RKO (cell line): ENCODE measurements at places on chromosomes 2 and 18.

DNA sequence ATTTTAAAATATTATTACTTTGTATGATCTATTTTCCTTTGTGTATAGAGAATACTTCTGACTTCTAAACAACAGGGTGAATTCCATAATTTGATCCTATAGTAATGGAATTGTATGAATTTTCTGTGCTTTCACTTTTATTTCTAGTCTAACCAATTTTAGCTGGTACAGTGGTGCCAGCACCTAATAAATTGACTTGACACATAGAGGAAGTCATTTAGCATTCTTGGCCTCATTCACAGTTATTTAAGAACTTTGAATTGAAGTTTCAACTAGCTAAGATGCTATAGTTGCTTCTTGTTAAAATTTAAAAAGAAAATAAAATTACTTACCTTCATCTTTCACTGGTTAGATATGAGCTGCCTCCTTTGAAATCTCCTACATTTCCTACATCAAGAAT, 220.4 kb downstream of the CPS1 start:
- DNase-seq: no peak

DNA sequence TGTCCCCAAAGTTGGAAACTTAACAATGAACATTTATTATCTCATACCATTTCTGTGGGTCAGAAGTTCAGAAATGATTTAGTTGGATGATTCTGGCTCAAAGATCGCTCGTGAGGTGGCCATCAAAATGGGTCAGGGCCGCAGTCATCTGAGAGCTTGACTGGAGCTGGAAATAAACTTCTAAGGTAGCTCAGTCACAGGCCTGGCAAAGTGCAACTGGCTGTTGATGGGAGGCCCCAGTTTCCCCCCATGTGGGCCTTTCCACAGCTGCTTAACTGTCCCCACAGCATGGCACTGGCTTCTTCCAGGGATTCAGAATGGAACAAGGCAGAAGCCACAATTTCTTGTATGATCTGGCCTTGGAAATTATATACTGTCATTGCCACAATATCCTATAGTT, 200.1 kb upstream of the RAB12 start:
- DNase-seq: no peak

GRCh38 chr2:128638341-128639119, 319.9 kb upstream of the HS6ST1 start:
- DNase-seq: no peak

- DNase-seq: no peak
Measured at GRCh38 chr18:34158881-34159690, 65.6 kb downstream of the NOL4 start.

GRCh38 chr18:39521164-39521563, 1955.6 kb upstream of the CELF4 start:
- no peak for DNase-seq

GRCh38 chr18:75231053-75231406, 20.4 kb downstream of the TSHZ1 start:
- no peak for DNase-seq

DNA sequence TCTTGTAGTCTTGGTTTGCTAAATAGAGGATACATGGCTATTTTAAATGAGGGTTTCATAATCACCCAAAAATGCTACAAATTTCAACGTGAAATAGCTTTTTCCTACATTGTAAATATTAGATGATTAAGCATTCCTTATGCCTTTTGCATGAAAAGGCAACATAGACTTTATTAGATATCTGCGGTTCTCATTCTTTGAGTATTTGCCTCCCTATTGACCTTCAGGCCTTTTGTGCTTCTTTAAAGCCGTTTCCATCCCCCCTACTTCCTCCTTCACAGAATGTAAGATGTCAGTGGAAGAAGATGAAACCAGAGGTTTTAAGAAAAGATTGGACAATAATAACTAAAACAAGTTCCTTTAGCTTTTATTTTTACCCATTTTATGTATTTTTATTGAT, 144.1 kb downstream of the UBE2E3 start:
- no peak for DNase-seq

- peak; percentile 9 for DNase-seq
Measured at GRCh38 chr2:117537032-117537431, 277.5 kb upstream of the DDX18 start.

DNA sequence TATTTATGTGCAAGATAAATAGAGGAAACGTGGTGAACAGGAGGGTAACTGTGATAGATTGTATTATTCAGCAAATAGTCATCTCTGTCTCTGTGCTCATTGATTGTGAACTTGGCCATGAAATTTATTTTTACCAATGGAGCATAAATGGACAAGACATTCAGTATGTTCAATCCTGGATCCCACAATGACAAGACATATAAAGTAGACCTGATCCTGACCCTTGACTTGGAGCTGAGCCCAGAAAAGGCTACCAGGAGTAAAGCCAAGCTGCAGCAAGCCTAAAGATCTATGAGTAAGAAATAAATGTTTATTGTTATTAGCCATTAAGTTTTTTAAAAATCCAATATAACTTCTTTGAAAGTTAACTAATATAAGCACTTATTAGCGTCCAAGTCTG, 531.2 kb downstream of the PIK3C3 start:
- no peak for DNase-seq

- DNase-seq: no peak
Measured at GRCh38 chr2:155766342-155767115, 566.0 kb downstream of the NR4A2 start.

GRCh38 chr2:83233326-83233725, 1225.8 kb downstream of the SUCLG1 start:
- DNase-seq: no peak

- DNase-seq: no peak
Measured at GRCh38 chr2:241994086-241994485, 124.6 kb downstream of the RTP5 start.

DNA sequence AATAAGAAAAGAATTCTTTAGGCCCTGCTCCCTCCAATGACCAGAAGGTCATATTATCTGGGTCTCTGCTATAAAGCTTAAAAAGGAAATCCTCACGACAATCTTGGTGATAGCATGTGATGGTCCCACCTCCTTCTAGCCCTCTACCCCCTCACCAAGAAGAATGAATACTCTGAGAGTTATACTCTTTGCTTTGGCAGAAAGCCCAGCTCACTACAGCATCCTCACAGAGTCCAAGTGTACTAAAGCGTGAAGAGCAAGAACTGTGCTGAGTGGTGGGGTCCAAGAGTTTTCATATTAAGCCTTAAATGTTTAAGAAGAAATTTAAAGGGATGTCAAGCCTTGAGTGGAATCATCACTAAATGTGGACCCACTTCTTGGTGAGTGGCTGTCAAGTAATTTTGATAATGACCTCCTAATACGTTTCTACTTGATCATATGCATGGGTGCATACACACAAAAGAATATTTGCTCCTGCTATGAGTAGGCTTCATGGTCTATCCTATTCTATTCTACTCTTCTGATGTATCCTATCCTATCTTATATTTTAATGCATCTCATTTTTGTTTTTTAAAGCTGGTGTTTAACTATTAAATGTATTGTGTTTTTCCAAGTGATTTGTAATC, 16.5 kb upstream of the SERPINB7 start:
- DNase-seq: no peak

GRCh38 chr2:3465328-3465727, 54.0 kb downstream of the ADI1 start:
- no peak for DNase-seq

- DNase-seq: no peak
Measured at GRCh38 chr2:27131429-27131828, 3.0 kb downstream of the PREB start.

- no peak for DNase-seq
Measured at GRCh38 chr2:43097644-43098408, 128.6 kb downstream of the ZFP36L2 start.

DNA sequence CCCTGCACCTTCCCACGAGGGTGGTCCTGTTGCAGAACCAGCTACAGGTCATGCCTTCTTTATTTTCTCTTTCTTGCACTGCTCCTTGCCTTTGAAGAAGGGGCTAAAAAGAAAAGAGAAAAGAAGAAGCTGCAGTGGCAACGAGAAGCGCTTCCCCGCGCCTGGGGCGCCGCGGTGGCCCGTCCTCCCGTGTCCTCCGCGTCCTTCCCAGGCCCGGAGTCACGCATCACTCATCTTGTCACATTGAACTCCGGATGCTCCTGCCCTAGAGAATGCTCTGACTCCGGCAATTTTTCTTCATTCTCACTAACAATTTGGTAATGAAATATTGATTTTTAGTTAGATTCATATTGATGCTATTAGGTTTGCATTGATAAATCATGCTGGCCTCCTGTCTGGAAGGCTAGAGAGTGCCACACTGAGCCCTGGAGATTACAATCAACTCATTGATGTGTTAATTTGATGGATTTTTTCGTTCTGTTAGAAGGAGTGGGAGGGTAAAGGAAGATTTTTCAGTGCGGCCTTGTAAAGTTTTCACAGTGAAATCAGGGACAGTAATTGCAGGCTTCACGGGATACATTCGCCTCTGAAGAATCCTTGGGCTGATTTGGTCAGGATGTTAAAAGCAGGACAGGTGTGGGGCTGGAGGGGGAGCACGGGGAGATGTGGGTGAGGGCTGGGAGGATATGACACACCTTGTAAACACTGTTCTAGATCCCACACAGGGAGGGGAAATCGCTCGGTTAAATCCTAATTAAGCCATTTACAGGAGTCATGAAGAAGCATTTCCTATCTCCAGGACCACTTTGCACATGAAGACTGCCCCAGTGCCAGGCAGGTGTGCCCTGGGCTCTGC, 349.3 kb downstream of the ZNF516 start:
- DNase-seq: no peak

DNA sequence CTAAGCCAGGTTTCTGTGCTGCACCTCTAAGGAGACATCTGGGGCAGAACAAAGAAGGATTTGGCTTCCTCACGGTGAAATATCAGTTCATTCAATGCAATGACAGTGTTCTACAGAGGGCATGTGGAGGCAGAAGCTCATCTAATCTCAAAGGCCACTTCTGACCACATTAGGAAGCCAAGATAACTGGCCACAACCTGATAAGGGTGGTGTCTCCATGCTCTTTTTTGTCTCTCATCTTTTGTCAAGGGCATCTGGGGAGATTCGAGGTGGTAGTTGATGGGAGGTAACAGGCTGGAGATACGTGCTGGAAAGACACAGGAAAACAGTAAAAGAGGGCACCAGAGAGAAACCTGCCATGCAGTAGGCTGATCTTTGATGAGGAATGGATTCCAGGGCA, 303.9 kb downstream of the LRATD1 start:
- no peak for DNase-seq

DNA sequence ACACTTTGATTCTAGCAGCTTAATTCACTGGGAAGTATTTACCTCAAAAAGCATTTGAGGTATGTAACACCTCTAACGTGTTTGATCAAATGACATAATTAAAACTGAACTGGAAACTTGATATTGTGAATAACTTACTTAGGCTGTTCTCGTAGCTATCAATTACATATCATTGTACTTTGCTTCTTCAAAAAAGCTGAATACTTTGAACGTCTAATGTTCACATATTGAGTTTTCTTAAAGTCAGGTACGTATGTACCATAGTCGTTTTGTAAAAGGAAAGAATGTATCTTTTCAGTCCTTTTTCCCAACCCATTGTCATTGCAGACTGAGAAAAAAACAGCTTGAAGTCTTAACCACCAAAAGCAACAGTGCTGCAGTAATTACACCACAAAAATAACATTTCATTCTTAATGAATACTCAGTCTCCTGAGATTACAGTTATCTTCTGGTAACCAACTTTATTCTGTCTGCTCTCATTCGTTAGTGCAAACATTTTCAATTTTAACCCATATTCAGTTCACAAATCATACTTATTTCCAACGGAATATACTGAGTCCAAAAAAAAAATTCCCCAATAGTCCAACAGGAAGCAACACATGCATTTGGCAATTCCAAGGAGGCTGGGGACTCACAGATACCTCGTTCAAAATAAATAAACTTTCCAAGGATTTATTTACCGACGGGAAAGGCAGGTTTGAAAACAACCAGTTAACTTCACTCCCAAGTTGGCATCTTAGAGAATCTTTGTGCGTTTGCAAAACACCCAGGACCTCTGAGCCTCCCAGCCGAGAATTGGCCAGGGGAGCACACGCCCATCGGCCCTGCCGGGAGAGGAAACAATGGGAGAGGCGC, 1.1 kb downstream of the CHN1 start:
- no peak for DNase-seq

DNA sequence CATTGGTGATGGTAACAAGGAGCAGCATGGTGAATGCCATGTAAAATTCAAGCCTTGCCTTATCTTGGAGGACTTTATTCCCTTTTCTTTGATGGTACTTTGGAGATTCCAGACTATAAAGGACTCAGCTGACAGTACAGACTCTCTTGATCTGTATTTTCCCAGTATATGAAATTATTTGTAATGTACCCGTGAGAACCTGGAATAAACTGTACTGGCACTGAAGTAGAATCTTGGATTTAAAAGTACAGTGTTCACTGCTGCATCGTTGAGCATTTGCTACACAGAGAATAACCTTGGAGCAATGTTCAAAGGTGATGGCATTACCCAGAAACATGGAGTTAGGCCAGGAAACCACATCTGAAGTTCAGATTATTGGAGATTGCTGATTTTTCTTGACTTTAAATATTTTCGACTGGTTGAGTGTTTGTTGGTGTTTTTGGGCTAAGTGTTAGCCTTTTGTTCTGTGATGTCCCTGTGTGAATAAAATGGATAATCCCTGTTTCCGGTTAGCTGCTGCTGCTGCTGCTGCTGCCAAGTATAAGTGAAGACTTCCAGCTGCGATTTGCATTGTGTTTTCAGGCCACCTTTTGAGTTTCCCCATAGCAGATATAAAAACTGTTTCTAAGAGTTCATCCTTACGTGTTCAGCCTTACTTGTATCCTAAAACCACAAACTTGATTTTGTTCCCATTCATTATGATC, 122.0 kb downstream of the SPTBN1 start:
- no peak for DNase-seq

GRCh38 chr2:74461187-74462053, 3.2 kb downstream of the WBP1 start:
- no peak for DNase-seq

GRCh38 chr2:149473521-149473920, 114.1 kb downstream of the MMADHC start:
- no peak for DNase-seq

- DNase-seq: no peak
Measured at GRCh38 chr18:7923105-7923504, 356.0 kb downstream of the PTPRM start.

DNA sequence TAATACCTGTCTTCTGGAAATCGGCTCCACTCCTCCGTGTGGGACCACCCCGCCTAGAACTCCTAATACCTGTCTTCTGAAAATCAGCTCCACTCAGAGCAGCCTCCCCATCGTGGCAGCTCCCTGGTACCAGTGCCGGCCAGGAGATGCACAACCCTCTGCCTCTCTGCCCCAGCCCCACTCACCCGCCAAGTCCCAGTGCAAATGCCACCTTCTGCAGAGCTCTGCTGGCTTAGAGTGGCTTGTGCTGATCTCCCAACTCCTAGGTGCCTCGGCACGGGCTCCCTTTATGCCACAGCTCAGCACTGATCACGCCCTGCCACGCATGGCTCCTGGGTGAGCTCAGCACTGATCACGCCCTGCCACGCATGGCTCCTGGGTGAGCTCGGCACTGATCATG, 258.5 kb downstream of the HDAC4 start:
- no peak for DNase-seq

DNA sequence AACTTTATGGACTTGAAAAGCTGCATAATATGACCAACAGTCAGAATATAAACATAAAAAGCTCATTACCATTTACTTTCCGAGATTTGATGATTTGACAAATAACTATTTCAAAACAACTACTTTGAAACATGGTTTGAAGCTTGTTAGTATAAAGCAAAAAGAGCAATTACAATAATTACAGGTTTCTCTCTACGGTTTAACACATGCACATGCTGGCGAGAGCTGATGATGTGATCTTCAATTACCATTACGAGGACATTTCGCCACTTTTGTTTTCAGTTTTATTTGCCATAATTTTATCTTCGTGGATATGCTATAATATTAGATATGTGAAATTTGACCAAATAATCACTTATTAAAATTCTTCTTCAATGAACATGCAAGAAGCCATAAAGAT, 270.1 kb downstream of the TCF4 start:
- no peak for DNase-seq
